ENCODE measurements at places on chromosomes 3 and 15. TPM values are rescaled to one million over a fixed set of nuclear protein-coding genes. Genes with fewer than 3 reads are reported as not detected.

Gene ZNF710
- polyA plus RNA-seq: 23.0 TPM

Gene PARP14
- polyA plus RNA-seq: 30.8 TPM

Gene FSD2
- polyA plus RNA-seq: 0.29 TPM

Gene PLSCR1
- 87.7 TPM for polyA plus RNA-seq

Gene FAM174B
- 32.3 TPM for polyA plus RNA-seq

Gene SPINK8
- polyA plus RNA-seq: 0.32 TPM

Gene CPLX3
- not detected for polyA plus RNA-seq

Gene SLC27A2
- 53.6 TPM for polyA plus RNA-seq

Gene SLC38A3
- 5.0 TPM for polyA plus RNA-seq

Gene ROPN1
- 0.22 TPM for polyA plus RNA-seq

Gene DAZL
- not detected for polyA plus RNA-seq

Gene GPR87
- polyA plus RNA-seq: 0.11 TPM

Gene IL17RE
- 11.5 TPM for polyA plus RNA-seq

Gene PP2D1
- polyA plus RNA-seq: 0.29 TPM

Gene CELF6
- 4.4 TPM for polyA plus RNA-seq

Gene ONECUT1
- not detected for polyA plus RNA-seq

Gene PEX5L
- 0.46 TPM for polyA plus RNA-seq

Gene MYRIP
- polyA plus RNA-seq: 2.4 TPM

Gene AHSG
- 0.39 TPM for polyA plus RNA-seq

Gene ZBTB20
- 4.8 TPM for polyA plus RNA-seq

Gene SPRED1
- polyA plus RNA-seq: 35.9 TPM

Gene UBA3
- polyA plus RNA-seq: 81.0 TPM

Gene DPPA2
- 1.2 TPM for polyA plus RNA-seq

Gene FBXL22
- 1.7 TPM for polyA plus RNA-seq

Gene HCN4
- polyA plus RNA-seq: 1.00 TPM

Gene ALDH1A3
- polyA plus RNA-seq: 5.3 TPM

Gene PAK6
- 6.6 TPM for polyA plus RNA-seq

Gene PARP3
- polyA plus RNA-seq: 17.6 TPM

Gene AADACL2
- polyA plus RNA-seq: not detected

Gene PLA2G4E
- not detected for polyA plus RNA-seq

Gene PRSS50
- polyA plus RNA-seq: 1.8 TPM

Gene P2RY12
- polyA plus RNA-seq: 2.8 TPM

Gene NOX5
- 0.48 TPM for polyA plus RNA-seq

Gene KNG1
- polyA plus RNA-seq: 146 TPM

Gene SIDT1
- polyA plus RNA-seq: 2.7 TPM

Gene GHSR
- polyA plus RNA-seq: not detected

Gene EPHB3
- polyA plus RNA-seq: 35.0 TPM

Gene CLDN11
- polyA plus RNA-seq: 219 TPM

Gene RASGRP1
- polyA plus RNA-seq: 11.0 TPM

Gene CYP1A1
- polyA plus RNA-seq: not detected

Gene GOLGA6L7
- polyA plus RNA-seq: 0.47 TPM

Gene IRAK2
- 0.91 TPM for polyA plus RNA-seq

Gene FGF7
- 19.8 TPM for polyA plus RNA-seq

Gene CACNA2D2
- 18.1 TPM for polyA plus RNA-seq

Gene ADCY5
- polyA plus RNA-seq: 12.2 TPM

Gene FANCD2
- 19.3 TPM for polyA plus RNA-seq

Gene ALDH1A2
- 341 TPM for polyA plus RNA-seq

Gene TPRG1
- 0.69 TPM for polyA plus RNA-seq

Gene FLNB
- 175 TPM for polyA plus RNA-seq

Gene ESYT3
- polyA plus RNA-seq: 1.1 TPM

Gene CFAP92
- 1.5 TPM for polyA plus RNA-seq

Gene SNRPA1
- 59.0 TPM for polyA plus RNA-seq

Gene PLA1A
- polyA plus RNA-seq: 6.3 TPM

Gene HTR3E
- polyA plus RNA-seq: 0.04 TPM

Gene FBXO45
- 19.7 TPM for polyA plus RNA-seq

Gene CAND2
- 8.8 TPM for polyA plus RNA-seq

Measured in right renal pelvis (tissue), 4 donors.